ENCODE measurements at places on chromosomes 11 and 22.

DNA sequence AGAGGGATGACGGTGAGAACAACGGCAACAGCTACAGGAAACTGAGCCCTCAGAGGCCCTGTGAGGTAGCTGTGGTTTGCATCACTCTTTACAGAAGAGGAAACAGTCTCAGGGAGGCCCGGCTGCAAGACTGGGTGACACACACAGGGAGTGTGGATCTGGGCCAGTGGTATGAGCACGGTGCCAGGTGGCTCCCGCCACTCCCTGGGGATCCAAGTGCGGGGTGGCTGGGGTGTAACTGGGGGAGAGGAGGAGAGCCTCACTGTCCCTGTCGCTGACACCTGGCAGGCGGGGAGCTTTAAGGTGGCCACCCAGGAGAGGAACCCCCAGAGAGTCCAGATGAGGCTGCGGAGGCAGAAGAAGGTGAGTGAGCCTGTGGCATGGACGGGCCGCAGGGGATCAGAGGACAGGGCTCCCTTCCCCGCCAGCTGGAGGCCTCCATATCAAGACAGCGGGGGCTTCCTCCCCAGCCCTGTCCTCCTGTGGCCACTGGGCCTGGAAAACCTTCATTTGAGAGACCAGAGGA is 5.6 kb downstream of the RGL4 start:
- peak; percentile 82 for DNase-seq

DNA sequence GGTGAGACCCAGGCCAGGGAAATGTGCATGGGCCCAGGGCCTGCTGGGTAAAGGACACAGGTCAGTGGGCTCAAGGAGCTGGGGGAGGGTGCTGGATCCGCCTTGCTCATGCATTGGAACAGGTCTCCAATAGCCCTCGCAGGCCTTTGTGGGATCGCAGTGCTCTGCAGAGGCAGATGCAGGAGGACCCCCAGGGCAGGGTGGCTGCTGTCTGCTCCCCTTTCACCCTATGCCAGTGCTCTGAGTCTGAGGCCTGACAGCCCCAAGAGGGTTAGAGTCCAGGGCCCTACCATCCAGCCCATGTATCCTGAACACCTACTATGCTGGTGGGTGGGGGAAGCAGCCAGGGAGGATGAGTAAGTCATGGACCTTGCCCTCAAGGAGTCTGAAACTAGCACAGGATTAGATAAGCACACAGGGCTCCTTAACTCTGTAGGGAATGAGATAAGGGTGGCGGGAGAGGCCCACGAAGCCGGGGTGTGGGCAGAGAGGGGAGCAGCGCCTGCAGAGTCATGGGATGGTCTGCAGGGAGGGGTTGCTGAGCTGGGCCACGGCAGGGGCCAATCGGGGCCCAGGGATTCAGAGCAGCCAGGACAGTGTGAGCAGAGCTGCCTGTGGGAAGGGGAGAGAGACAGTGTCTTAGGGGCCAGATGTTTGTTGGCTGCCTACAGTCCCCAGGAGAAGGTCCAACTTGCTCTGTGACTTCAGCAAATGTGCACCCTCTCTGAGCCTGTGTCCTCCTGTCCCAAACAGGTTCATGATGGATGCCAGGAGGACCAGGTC is 10.5 kb upstream of the EHD1 start:
- peak; percentile 17 for DNase-seq

GRCh38 chr11:75441804-75442132 is 8.8 kb upstream of the KLHL35 start:
- no peak for DNase-seq

GRCh38 chr22:26713823-26714449 is 56.5 kb downstream of the MIAT start:
- peak; percentile 90 for DNase-seq

GRCh38 chr22:21759646-21760376 is 24.2 kb upstream of the YPEL1 start:
- no peak for DNase-seq

GRCh38 chr11:10371926-10372641 is 67.2 kb downstream of the ADM start:
- no peak for DNase-seq

DNA sequence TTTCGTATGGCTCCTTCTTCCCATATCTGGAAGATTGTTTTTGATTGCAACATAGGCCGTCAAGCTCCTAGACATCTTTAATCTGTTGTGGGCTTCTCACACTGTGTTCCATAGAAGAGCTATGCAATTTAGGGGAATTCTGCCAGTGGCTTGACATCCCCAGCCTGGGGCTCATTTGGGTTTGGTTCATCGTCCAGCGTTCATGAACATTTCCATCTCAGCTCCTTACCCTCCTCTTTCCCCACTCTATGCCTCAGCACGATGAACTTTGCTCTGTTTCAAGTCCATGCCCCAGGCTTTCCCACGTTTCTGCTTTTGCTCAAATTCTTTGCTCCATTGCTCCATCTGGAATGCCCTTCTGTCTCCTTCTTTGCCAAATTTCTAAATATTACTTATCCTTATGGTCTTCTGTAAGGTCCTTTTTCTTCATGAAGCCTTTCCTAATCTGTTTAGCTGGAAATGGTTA is 26.1 kb upstream of the CLMP start:
- DNase-seq = no peak

DNA sequence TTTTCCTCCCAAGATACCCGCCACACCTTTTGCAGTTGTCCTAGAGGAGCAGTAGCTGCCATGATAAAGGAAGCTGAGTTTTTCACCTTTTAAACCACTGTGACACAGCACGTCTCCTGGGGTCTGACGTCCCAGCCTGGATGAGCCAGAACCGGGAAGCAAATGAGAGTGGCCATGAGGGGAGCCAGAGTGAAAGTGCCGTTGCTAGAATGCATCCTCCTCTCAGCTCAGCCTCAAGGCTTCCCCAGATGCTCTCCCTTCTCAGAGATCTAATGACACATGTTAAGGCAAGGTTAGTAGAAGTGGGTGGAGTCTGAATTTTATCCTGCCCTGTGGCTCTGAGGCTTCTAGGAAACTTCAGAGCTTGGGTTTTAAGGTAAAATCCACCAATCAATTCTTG is 23.4 kb upstream of the HTR3A start:
- DNase-seq = no peak

DNA sequence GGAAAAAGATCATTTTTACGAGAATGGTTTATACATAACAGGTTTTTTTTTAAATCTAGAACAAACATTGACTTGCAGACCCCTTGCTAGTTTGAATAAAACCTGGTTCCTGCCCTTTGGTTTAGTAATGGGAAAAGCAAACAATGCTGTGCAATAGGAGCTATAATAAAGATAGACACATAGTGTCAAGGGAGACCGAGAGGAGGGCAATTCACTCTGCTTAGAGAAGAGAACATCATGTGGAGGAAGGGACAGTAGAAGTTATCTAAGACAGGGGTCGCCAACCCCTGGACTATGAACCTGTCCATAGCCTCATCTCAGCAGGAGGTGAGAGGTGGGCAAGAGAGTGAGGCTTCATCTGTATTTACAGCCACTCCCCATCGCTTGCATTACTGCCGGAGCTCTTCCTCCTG is 7.0 kb upstream of the RDX start:
- no peak for DNase-seq

GRCh38 chr11:126808836-126809235 is 191.7 kb downstream of the KIRREL3 start:
- DNase-seq = no peak

- peak; percentile 26 for DNase-seq
These were observed 31.7 kb downstream of the TPCN2 start for GRCh38 chr11:69080257-69080995.

DNA sequence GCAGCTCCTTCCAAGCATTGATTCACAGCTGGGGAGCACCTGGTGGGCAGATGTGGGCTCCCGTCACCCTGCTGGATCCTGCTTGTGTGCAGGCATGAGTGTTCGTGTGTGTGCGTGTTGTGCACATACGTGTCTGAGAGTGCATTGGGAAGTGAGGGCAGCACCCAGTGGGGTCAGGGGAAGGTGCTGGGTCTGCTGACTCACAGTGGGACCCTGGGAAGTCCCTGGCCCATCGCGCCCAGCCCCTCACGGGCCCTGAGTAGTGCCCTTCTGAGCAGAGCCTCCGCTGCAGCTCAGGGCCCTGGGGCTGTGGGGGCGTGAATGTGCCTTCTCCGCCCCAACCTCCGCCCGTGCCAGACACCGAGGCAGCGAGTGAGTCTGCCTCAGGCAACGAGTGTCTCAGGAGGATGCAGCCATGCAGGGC is 36.8 kb downstream of the WNT11 start:
- DNase-seq = no peak

- DNase-seq = no peak
These were observed 2.3 kb upstream of the ANKRD13D start for GRCh38 chr11:67286621-67287333.

DNA sequence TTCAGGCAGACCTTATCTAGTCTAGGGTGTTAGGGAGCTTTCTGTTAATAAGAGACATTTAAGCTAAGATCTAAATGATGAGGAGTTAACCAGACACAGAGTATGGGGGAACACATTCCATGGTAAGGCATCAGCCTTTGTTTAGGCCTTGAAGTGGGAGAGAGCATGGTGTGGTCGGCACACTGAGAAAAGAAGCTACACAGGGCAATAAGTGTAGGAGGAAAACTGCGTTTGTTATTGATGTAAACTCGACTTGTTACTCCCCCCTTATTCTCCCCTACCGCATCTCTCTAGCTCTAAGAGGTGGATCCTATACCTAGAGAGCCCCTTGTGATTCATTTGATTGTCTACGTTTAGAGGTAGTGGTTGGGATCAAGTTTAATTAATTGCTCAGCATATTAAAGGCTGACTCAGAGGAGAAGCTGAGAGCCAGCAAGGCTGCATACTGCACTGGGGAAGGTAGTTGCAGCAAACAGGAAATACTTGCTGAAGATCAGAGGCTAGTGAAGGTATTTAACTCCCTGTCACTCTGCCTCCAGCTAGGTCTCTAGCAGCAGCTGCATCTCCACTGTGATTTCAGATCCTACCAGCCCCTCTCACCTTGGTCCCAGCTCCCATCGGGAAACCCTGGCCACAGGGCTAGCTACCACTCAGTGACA is 86.8 kb upstream of the TEAD1 start:
- peak; percentile 78 for DNase-seq

DNA sequence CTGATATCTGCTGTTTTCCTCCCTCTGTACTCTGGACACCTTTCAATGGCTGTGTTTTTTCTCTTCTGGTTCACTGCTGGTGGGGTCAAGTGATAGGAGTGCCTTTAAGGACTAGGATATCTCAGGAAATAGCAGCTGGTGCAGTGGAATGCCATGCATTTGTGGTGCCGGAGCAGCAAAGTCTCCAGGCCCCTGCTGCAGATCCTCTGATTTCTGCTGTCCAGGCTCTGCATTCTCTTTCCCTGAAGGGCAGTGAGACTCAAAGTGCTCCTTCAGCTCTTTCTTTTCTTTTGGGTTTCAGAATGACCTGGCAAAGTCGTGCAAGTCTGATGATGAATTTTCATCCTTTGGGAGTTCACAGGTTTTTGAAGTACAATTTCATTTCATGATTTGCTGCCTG is 774.3 kb downstream of the FAM181B start:
- no peak for DNase-seq

DNA sequence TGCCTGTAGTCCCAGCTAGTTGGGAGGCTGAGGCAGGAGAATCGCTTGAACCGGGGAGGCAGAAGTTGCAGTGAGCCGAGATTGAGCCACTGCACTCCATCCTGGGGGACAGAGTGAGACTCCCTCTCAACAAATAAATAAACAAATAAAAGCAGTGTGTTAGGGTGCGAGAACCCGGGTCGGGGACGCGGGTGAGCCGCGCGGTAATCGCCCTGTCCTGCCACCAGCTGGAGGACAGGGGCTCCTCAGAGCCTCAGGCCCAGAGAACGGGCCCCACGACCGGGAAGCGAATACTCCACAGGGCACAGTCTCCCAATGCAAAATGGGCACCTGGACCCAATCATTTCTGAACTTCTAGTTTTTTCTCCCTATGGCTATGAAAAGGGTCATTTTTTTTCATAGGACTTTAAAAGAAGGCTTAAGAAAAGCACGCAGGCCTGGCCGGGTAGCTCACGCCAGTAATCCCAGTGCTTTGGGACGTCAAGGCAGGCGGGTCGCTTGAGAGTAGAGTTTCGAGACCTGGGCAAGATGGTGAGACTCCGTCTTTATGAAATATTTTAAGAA is 744 bp upstream of the MCM5 start:
- DNase-seq = no peak

GRCh38 chr11:63599211-63600122 is 14.8 kb downstream of the PLAAT3 start:
- DNase-seq = peak; percentile 77

DNA sequence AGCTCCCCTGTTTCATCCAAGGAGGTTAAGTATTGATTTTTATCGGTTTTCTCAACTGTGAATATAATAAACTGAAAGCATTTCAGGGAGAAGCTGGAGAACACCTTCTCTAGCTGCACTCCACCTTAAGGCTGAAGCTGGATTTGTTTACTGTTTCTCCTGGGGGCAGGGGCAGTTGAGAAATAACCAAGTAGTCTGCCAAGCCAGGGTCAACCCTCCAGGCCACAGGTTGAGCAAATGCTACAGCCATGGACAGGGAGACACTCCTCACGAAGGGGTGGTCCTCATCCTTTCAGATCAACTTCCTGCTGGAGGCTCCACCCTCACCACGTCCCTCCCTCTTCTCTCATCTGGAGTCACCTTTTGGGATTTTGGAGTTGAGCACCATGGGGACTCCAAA is at the start of gene TTC36:
Gene TTC36 (plus strand): TSS at position 366 of the 400 bp plus-strand sequence. CDS start 21 bp downstream, at position 387.
- DNase-seq = no peak

DNA sequence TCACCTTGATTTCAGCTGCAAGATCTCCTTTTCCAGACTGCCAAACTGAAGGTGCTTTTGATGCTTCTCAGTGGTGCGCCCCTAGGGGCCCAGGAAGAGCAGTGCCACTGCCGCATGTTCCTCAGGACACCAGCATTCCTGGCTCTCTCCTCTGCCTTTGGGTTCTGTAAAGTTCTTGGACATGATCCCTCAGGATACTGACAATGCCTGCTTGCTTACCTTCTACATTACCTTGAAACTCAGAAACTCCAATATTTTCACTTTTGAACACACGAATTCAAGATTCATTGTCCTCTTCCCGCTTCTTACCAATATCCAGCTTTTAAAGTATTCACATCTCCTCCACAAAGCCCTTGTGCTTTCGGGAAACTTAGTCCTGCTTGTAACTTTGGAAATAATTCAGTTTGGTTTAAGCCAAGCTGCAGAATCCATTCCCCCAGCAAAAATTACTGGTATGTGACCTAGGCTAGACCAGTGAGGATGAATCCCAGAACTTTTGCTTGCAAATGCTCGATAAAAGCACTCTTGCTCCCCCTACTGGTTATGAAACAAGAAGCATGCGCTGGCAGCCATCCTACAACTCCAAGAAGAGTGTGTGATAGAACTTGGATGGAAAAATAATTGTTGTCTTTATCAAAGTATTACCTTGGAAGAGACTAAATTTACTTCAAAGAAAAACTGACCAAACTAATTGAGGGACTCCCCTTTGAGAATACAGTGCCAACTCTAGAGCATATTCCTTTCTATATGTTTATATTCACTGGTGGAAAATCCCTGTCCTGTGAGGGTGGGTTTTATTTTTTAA is 16.5 kb upstream of the OR5B21 start:
- peak; percentile 85 for DNase-seq

- DNase-seq = no peak
These were observed 57.5 kb upstream of the DDI1 start for GRCh38 chr11:103978616-103979595.

All from iris pigment epithelial cell (primary cell).